A549 treated with ZK216348 at 1 μM for 4 hours (cell line): ENCODE measurements at places on chromosomes 4 and X. TPM values are rescaled to one million over a fixed set of nuclear protein-coding genes. Genes with fewer than 3 reads are reported as not detected.

Gene TMEM156
- 15.7 to 27.8 TPM (median 18.8 TPM) in 5 replicates for total RNA-seq

Gene NCAPG
- 19.4 to 31.0 TPM (median 27.6 TPM) in 5 replicates for total RNA-seq

Gene GASK1B
- total RNA-seq = 0.15 to 0.73 TPM (median 0.28 TPM) in 5 replicates

Gene NIPAL1
- total RNA-seq = 0.23 to 1.7 TPM (median 0.52 TPM) in 5 replicates

Gene IL2RG
- total RNA-seq = 0.09 to 0.21 TPM (median 0.18 TPM) in 3 of 5 replicates, not detected in the others

Gene EFHC2
- total RNA-seq = 0.14 to 0.67 TPM (median 0.23 TPM) in 4 of 5 replicates, not detected in the other

Gene TEX11
- total RNA-seq = not detected in 5 replicates
